ENCODE measurements at places on chromosomes 5 and 9.

DNA sequence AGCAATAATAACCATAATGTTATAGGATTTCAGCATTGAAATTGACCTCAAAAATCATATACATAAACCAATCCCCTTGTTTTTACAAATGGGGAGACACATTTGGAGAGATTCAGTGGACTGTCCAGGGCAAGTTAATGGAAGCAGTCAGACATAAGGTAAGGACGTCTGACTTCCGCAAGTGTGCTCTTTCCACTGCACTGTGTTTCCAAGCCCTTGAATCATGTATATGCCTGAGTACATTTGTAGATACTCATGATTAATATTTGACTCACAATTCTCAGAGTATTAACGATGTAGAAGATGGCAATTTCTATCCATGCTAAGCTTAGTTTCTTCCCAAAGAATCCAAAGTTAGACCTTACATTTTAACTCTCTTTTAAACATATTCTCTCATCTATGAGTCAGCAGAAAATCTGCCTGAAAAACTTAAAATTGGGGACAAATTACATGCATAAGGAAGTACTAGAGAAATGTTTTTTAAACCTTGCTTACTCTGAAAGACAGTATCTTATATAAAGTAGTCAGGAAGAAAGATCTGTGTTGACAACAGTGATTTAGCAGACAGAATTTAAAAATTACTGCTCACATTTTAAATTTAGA lies 165.3 kb downstream of the NFIB start:
- DNase-seq = no peak

DNA sequence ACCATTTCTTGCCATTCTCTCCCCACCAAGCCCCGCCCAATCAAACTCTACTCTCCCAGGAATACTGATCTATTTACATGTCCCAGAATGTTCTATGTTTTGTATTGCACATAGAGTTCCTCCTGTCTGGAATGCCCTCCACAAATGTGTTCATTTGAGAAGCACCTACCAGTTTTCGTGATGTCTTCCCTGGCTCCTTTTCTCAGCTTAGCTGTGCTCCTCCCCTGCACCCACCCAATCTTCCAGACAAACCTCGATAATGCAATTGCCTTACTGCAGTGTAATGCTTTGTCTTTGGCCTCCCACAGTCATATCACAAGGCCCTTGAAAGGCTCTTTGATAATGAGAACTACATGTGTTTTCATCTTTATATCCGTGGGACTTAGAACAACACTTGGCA lies 214.5 kb upstream of the ANKRD55 start:
- no peak for DNase-seq

DNA sequence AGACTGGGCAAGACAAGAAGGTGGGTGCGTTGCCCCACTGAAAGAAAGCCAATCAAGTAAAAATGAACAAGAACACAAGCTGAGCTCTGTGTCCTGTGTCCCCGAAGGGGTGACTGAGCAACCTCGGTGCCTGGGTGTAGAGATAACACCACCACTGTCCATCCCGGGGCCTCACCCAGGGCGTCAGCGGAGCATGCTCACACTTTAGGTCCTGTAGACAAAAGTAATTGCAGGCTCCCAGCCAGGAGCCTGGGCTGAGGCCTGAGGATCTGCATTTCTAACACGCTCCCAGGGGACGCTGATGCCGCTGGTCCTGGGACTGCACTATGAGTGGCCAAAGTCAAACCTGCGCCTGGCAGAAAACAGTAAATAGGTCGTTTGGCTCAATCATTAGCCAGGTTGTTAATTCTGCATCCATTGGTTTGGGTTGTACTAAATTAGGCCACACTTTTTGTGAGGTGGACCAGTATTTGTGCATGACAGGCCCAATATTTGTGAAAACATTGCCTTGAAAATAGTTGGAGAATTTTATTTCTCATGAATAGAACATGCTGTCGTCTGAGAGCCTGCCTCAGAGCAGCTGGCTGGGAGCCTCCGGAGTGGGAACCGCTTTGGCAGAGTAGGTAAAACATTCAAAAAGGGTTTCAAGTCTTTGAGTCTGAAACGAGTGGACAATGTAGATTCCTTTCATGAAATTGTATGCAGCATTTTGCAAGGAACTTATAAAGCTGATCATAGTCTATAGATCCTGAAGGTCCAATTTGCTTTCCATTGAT lies 38.3 kb downstream of the ANKRD33B start:
- DNase-seq = no peak

- DNase-seq = no peak
These were observed 58.1 kb downstream of the ANKRD55 start for GRCh38 chr5:56175021-56175420.

DNA sequence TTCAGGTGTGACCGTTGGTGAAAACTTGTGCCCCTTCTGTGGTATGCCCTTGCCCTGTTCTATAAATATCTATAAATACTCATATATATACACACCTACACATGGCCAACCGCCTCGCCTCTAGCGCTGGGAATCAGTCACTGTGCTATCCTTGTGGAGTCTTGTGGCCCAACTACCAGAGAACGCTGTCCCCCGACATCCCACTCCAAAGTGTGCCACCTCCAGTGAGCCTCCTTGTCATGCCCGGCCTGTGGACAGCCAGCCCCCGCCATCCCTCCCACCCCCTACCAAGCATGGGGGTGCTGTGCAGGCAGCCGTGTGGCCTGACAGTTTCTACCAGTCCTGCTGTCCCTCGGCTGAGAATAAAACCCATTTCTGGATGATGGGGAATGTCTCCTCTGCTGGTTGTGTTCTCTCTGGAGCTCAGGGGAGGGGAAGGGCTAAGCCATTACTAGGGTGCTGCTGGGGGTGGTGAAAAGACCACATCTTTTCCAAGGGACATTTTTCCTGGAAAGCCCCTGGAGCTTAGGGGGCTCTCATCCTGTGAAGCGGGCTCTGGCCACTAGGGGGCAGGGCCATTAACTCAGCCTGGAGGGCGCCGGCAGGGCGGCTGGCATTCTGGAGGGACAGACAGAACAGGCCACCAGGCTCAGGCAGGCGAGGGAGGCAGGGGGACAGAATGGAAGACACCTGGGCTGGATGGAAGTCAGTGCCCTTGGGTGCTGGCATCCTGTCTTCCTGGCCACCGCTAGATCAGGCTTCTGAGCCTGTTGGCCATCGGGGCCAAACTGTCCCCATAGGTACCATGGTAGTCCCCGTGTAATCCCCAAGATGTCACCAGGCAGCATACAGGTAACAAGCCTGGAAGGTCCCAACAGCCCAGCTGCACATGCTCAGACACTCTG lies 20.7 kb downstream of the GOLGA2 start:
- DNase-seq = peak; percentile 72

- no peak for DNase-seq
These were observed 423.8 kb downstream of the TMEM161B start for GRCh38 chr5:87844866-87845265.

GRCh38 chr5:120146787-120147186 lies 317.3 kb upstream of the PRR16 start:
- no peak for DNase-seq

- no peak for DNase-seq
These were observed 79.8 kb downstream of the COL27A1 start for GRCh38 chr9:114235033-114235661.
